ENCODE measurements at places on chromosomes 12 and 14. TPM values are rescaled to one million over a fixed set of nuclear protein-coding genes. Genes with fewer than 3 reads are reported as not detected.

Gene GLIPR1L1
- not detected for total RNA-seq

Gene EXOC3L4
- not detected for total RNA-seq

Gene CCDC38
- not detected for total RNA-seq

Gene CAPZA3
- not detected for total RNA-seq

Gene MDM1
- 19.3 TPM for total RNA-seq

Gene SLC38A4
- not detected for total RNA-seq

Gene PLBD2
- total RNA-seq = 51.4 TPM

Gene REM2
- total RNA-seq = not detected

Gene UBE2N
- total RNA-seq = 167 TPM

Gene HOTAIR
- total RNA-seq = not detected

Gene CATSPERB
- not detected for total RNA-seq

Gene KRT75
- not detected for total RNA-seq

Gene PRORP
- total RNA-seq = 40.6 TPM

Gene CLEC9A
- not detected for total RNA-seq

Gene GLT8D2
- total RNA-seq = 1.7 TPM

Gene POU6F1
- 1.3 TPM for total RNA-seq

Gene LTBR
- total RNA-seq = 129 TPM

Gene SPIC
- total RNA-seq = not detected

Gene GARIN6
- not detected for total RNA-seq

Gene RIMBP2
- not detected for total RNA-seq

Gene LALBA
- total RNA-seq = not detected

Gene FIGNL2
- total RNA-seq = not detected

Gene LRTM2
- total RNA-seq = not detected

Data from melanocyte of skin (primary cell).